ENCODE measurements at places on chromosomes 4 and X.
A peak's percentile ranks its signal among the peaks of the same experiment; 100 is the strongest.

- no peak for DNase-seq
These were observed 37.6 kb downstream of the ARFIP1 start for GRCh38 chr4:152817331-152817730.

- DNase-seq, result no peak
These were observed 69.8 kb upstream of the FAT4 start for GRCh38 chr4:125244848-125245450.

- DNase-seq, result no peak
These were observed 229.2 kb downstream of the RBMX2 start for GRCh38 chrX:130631011-130631410.

- no peak for DNase-seq
These were observed 248.5 kb upstream of the CXXC4 start for GRCh38 chr4:104743215-104743653.

- DNase-seq, result no peak
These were observed 174.5 kb upstream of the DKK2 start for GRCh38 chr4:107210450-107211239.

- DNase-seq, result no peak
These were observed 9.4 kb downstream of the NPY5R start for GRCh38 chr4:163353054-163353453.

- no peak for DNase-seq
These were observed 404.7 kb downstream of the NAF1 start for GRCh38 chr4:162761965-162762364.

- no peak for DNase-seq
These were observed 30.9 kb downstream of the SPCS3 start for GRCh38 chr4:176350671-176351070.

GRCh38 chr4:2168469-2169319 lies 73.2 kb downstream of the HAUS3 start:
- no peak for DNase-seq

DNA sequence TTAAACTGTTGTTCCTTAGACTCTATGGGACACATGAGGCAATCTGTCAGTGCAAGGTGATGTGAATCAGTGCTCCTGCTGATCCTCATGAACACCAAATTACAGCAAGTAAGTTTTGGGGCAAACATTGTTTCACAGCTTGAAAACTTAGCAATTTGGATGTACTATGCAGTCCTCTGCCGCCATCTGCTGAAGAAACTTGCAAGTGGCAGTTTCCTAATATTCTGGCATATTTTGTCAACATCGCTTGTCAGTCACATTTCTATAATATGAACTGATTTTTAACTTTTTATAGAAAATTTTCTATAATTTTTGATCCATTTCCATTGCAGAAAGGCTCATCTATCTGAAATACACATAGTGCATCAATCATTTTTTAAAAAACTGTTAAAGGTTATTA lies 56.3 kb downstream of the ZAR1 start:
- DNase-seq, result no peak

GRCh38 chr4:75675004-75675531 lies 1.9 kb upstream of the G3BP2 start:
- no peak for DNase-seq

DNA sequence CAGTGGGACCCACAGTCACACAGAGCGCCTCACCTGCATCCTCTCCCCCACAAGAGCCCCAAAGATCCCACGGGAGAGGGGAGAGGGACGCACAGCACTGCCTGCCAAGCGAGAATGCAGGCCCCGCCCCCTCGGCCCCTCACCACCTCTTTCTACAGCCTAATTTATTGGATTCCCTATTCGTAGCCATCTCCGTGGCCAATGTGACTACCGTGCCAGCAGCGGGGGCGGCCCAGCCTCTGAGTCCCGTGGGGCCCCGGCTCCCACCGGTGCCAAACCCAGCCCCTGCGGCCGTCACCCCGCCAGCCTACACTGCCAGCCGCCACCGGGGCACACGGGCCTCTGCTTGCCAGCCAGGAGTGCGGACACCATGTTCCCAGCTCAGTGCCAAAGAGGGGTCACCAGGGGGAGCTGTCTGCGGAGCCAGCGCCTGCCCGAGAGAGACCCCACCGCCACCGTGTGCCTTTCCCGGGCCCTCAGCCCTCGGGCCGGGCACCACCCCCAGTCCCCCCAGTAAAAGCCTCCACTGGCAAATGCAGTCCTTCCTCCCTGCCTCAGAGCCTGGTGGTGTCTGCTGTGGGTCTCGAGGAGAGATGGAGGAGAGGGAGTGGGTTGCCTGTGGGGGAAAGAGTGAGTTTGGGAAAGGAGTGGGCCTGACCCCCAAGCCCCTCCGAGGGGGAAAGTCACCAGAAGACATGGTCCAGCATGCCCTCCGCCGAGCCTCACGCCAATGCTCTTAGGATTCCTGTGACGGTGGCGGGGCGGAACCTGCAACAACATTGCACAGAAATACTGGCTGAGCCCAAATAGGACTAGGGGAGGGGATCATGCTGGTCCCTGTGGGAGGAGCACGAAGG lies 19.6 kb upstream of the PLXNB3 start:
- DNase-seq, result no peak

GRCh38 chrX:54089191-54089590 lies 44.9 kb upstream of the PHF8 start:
- DNase-seq, result no peak

- no peak for DNase-seq
These were observed 288.7 kb downstream of the CAMK2D start for GRCh38 chr4:113472864-113473263.

DNA sequence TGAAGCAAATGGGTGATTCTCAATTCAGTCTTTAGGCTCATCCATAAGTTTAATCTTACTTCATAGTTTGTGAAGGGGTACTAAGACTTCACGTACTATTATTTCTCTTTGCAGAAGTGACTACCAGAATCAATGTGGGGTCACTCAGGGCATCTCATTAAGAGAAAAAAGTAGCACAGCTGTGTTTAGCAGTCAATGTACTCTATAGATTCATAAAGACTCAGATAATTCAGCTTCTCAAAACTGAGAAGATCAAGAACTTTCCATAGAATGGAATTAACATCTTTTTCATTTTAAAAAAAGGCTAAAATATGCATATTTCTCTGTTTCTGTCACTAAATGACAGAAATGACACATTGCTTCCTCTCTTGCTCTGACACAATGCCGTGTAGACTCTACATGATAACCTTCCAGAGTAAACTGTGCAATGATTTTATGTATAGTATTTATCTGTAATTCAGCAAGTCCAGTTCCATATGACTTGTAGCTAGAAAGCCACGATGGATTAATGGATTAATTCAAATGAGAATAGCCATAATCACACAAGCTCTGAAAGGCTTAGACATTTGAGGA lies 20.3 kb upstream of the LSM6 start:
- no peak for DNase-seq

DNA sequence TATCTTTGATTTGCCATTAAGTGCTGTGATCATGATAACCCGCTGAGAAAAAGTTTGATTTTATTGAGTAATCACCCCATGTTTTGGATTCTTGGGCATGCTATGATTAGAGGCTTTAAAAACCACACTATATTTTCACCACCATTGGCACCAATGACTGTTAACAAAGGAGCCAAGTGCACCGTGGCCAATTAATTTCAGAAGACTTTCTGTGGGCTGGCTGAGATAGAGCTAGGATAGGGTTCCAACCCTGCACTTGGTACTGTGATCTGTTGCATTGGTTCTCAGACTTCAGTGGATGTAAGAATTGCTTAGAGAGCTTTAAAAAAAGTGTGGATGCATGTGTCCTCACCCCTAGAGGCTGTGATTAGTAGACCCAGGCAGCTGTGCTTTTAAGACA lies 32.4 kb downstream of the OCRL start:
- no peak for DNase-seq

DNA sequence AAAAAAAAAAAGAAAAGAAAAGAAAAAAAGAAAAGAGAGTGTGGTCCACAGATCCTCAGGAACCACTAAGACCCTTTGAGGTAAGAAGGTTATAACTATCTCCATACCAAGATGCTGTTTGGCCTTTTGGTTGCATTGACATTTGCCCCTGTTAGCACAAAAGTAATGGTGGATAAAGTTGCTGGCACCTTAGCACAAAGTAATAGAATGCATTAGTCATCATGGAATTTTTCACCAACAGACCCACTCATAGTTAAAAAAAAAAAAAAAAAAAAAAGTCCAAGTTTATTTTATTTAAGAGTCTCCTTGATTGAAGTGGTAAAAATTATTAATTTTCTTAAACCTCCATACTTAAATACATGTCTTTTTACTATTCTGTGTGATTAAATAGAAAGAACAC lies 78.4 kb upstream of the RBPJ start:
- DNase-seq, result no peak

DNA sequence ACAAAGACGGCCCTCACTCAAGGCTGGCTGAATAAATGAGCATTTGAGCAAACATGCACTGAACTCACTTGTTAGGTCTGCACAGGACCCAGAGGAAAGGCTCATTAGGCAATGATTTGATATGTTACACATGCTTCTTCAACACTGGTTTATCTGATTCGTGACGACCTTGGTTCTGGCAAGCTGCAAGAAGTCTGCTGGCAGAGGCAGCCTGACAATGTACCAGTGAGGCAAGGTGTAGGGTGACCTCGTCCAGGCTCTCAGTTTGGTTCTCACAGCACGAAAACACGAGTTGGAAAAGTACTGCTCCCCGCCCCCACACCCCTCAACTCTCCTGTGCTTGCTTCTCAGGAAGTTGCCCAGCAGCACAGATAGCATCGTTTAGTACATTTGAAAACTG lies 63.1 kb upstream of the CITED1 start:
- no peak for DNase-seq

- no peak for DNase-seq
These were observed 331.0 kb upstream of the PITX2 start for GRCh38 chr4:110953898-110954297.

GRCh38 chrX:132171478-132171877 lies 43.7 kb upstream of the FRMD7 start:
- DNase-seq, result no peak

DNA sequence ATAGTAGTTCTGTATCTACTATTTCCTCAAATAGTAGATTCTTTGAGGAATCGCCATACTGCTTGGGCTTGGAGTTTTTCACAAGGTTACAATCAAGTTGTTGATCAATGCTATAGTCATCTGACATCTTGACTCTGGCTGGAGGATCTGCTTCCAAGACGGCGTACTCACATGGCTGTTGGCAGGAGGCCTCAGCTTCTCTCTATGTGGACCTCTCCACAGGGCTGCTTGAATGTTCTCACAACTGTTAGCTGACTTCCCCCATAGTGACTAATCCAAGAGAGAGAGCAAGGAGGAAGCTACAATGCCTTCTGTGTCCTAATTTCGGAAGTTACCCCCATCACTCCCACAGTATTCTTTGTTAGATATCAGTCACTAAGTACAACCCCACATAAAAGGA lies 10.3 kb downstream of the EGFL6 start:
- DNase-seq, result no peak

GRCh38 chr4:168766604-168767316 lies 243.3 kb downstream of the CBR4 start:
- DNase-seq, result no peak

- DNase-seq, result no peak
These were observed 947 bp upstream of the RPL10 start for GRCh38 chrX:154396973-154397887.

GRCh38 chrX:130563476-130563875 lies 161.7 kb downstream of the RBMX2 start:
- no peak for DNase-seq

- peak; percentile 52 for DNase-seq
These were observed at the start of gene DCLK2 for GRCh38 chr4:150078041-150078578. Gene DCLK2, plus strand, starts transcription at chr4:150078445. Its CDS starts 583 bp downstream, at chr4:150079028.

DNA sequence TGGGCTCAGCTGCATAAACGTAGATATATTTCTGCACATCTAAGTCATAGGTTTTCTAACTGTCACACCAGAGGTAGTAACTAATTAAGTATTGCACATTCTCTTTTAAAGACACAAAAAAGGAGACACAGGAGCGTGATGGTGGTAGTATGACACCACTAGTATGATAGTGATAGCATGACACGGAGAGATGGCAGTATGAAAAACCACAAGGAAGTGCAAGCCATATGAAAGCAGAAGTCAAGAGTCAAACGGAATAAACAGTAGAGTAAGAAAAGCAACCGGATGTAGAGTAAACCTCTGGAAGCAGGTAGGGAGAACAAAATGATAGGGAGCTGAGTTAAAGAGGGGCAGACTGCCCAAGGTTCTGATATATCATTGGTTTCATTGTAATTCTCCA lies 382.2 kb upstream of the INTU start:
- no peak for DNase-seq

- DNase-seq, result no peak
These were observed 69.6 kb downstream of the CD38 start for GRCh38 chr4:15847746-15848145.

DNA sequence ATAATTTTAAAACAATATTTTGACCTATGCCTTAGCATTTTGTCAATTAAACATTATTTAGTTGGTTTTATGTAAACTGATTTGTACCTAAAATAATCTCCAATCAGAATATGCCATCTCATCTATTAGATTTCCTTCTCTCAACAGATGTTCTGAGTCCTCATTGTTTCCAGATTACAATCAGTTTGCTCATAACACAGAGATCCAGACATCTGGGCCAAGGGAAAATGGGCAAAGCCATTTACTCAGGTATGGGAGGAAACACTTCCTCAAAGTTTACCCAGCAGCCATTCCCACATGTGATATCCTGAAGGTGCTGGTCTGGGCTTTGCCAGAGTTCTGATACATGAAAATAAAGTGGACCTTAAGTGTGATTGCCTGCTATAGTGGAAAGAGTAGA lies 217.9 kb upstream of the GPC4 start:
- no peak for DNase-seq

GRCh38 chr4:169293343-169294176 lies 22.8 kb upstream of the SH3RF1 start:
- no peak for DNase-seq

GRCh38 chr4:155643087-155643486 lies 23.6 kb upstream of the GUCY1A1 start:
- DNase-seq, result no peak

DNA sequence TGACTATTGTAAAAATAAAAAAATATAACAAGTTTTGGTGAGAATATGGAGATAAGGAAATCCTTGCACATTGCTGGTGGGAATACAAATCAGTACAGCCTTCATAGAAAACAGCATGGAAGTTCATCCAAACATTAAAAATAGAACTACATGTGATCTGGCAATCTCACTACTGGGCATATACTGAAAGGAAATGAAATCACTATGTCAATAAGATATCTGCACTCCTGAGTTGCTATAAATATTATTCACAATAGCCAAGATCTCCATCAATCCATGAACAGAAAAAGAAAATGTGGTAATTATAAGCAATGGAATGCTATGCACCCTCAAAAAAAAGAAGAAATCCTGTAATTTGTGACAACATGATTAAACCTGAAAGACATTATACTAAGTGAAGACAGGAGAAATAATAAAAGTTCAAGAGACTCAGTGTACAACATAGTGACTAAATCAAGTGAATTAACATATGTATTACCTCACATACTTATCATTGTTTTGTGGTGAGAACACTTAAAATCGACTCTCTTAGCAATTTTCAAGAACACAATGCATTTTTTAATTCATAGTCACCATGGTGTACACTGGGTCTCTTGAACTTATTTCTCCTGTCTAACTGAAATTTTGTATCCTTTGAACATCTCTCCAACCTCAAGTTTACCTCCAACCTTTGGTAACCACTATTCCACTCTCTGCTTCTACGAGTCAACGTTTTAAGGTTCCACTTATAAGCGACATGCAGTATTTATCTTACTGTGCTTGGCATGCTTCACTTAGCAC lies 1703.7 kb upstream of the AGA start:
- DNase-seq, result no peak

GRCh38 chrX:15988661-15989603 lies 134.3 kb upstream of the AP1S2 start:
- DNase-seq, result no peak

- DNase-seq, result no peak
These were observed 2204.5 kb downstream of the ARAP2 start for GRCh38 chr4:34039766-34040165.

Data from thoracic aorta (tissue), 2 donors.